H54 (cell line): ENCODE measurements at places on chromosomes 13 and 19.

DNA sequence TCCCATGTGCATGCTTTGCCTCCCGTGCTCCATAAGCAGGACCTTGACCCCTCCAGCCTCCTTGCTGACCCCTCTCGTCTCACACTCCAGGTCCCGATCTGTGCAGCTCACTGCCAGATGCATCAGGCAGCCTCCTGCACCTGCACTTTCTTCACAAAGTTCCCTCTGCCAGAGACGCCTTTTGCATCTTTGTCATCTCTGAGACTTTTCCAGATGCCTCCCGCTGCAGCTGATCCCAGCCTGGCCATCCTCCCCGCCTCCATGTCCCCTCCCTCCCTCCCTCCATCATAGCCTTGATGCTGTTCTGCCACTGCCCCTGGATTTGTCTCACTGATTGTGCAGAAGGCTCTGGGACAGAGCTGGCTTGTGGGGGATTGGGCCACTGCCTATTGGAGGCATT lies 29.9 kb downstream of the PPP1R37 start:
- no peak for DNase-seq

DNA sequence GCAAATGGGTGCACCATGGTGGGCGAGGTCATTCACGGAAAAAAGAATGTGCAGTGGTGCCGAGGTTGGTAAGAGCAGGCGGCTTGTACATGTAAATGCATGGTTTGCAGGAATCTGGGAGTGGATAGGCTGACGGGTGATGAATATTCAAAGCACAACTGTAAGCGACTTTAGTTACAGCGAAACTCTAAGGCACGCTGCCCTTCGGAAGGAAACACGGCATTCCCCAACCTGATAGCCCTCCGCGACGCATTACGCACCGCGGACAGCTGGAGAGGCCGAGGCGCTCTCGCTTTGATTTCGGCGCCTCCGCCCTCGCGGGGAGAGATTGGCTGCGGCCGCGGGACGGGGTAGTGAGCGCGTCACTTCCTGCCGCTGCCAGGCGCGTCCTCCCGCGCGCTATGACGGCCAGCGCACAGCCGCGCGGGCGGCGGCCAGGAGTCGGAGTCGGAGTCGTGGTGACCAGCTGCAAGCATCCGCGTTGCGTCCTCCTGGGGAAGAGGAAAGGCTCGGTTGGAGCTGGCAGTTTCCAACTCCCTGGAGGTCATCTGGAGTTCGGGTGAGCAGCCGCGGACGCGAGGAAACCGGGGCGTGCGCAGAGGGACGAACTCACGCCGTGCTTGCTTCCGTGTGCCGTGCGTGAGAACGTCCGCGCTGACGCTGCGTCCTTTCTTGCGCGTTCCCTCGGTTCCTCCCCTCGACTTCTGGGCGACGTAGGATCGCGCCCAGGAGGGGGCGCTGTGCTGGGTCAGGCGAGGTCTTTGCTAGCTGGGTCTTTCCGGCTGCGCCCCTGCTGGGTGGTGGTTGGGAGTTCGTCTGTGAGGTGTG lies at the start of gene NUDT15:
TSS of gene NUDT15 (plus strand) at position 381 of the 828 bp plus-strand sequence. CDS start at position 402, 21 bp downstream.
- peak; percentile 75 for DNase-seq

GRCh38 chr13:106382534-106382933 lies 152.9 kb downstream of the EFNB2 start:
- DNase-seq = no peak

GRCh38 chr19:3124630-3125029 lies 11.2 kb upstream of the GNA15 start:
- DNase-seq = no peak

DNA sequence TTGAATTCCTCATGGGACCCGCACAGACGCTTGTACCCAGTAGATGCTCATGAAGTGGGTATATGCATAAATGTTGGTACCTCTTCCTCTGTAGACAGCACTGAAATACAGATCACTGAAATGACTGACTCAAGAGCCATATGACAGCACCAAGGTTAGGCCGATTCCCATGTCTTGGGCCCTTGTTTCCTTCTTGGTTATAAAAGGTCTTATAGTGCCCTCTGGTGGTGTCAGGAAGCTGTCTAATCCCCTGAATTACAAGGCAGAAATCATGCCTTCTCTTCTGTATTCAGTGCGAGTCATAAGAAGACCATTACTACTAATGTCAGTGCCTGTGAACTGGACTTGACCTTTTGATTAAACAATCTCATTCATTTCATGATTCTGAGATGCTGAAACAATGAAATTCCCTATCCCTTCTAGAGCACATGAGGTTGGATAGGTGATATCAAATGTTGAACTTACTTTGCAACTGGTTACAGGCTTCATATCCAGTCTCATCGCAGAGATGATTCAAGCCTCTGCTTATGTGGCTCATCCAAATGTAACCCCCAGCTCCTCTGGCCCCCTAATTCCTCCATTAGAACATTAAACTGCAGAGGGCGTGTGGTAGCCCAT lies 59.7 kb downstream of the SPATA13 start:
- peak; percentile 37 for DNase-seq

- DNase-seq = no peak
These were observed 135.5 kb downstream of the FOXO1 start for GRCh38 chr13:40530961-40531360.

DNA sequence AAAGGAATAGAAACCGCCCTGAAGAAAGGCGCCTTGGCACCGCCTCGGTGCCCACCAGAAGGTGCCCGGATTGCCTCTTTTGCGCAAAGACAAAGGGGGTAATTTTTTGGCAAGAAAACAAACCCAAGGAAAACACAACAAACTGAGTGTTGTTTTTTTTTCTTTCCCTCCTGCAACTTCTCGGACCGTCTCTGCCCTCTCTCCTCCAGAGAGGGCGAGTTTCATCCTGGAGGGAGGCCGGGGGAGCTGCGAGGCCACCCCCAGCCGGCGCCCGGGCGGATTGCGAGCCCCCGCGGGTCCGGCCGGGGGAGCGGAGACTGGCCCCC lies 2.3 kb downstream of the ZNF536 start:
- DNase-seq = no peak

DNA sequence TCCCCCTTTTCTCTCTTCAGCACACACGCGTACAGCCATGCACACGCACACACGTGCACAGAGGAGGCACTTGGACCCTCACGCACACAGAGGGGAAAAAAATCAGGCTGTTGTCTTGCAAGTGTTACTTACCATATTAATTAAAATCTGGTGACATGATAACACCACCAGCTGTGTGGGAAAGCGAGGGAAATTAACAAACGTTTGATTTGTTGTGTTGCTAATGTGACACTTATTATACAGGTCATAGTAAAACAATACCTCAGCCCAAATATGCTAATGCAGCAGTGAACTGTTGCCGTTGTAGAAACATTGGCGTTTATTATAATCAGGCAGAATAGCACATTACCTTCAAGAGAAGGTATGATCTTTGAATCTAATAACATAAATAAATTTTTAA lies 211.7 kb downstream of the TEX29 start:
- no peak for DNase-seq

DNA sequence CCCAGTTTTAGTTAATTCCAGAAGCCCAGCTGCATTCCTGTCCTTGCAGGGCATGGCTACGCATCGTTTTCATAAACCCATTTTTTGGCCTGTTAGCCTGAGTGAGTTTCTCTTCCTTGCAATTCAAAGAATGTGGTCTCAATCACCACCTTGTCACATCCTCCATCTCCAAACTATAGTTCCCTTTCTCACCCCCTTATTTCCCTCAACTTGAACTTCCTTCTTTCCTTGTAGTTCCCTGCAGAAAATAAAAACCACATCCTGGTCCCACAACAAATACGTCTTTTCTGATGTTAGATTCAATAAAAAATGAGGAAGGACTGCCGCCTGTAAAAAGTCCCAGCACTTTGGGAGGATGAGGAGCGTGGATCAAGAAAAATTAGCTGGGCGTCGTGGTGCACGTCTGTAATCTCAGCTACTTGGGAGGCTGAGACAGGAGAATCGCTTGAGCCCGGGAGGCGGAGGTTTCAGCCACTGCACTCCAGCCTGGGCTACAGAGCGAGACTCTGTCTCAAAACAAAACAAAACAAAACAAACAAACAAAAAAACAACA lies 13.2 kb downstream of the ADGRE3 start:
- DNase-seq = no peak

GRCh38 chr13:79228972-79229371 lies 177.1 kb downstream of the RBM26 start:
- no peak for DNase-seq

- no peak for DNase-seq
These were observed 10.2 kb upstream of the TMEM160 start for GRCh38 chr19:47058621-47059022.

GRCh38 chr13:26557393-26558073 lies at the start of gene WASF3:
Gene WASF3, plus strand, starts transcription at chr13:26557683. Its CDS starts 84,588 bp downstream, at chr13:26642271.
- DNase-seq = peak; percentile 86

DNA sequence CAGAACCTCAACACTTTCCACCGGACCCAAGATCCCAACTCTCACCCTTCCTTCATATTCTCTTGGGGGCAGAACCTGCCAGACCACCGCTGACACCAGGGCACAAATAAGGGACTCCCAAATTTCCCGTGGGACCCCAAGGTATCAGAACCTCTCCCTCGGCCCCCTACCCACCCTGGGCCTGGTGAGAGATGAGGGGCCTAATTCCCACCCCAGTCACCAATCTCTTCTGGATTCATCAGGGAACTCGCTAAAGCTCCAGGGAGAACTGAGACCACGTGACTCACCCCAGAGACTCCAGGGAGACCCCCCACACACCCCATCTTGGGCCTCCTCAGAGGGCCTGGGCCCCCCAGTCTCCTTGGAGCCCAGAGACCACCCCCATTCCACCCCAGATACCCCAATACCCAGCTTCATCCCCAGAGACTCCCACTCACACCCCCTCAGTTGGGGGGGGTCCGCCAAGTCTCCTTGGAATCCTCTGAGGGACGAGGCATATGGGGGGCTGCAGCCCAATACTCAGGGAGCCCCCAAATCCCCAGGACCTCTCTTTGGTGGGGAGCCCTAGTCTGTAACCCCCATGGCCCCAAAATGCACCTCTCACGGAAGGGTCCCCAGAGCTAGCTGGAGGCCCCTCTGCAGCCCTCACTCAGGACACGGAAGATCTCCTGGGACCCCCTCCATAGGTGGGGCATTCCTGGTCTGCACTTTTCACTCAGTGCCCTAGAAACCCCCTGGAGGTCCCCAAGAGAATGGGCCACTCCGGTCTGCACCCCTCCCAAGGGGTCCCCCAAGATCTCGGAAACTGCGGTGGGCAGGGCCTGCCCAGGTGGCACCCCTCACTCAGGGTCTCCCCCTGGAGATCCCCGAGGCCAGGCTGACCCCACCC lies 1.6 kb downstream of the LMNB2 start:
- DNase-seq = no peak

DNA sequence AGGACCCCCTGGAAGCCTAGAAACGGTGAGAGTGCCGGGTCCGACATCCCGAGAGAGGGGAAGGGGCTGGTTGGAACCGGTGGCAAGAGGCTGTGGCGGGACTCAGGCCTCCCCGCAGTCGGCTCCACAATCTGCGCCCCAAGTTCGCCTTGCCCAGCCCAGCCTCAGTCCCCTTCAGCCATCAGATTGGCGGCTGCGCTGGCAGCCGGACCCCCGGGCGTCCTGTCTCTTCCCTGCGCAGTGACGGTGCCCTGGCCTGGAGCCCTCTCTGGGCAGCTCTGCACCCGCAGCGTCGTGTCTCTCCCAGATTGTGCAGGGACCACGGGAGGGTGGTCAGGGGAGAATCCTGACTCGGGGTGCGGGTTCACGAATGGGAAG lies 315 bp downstream of the ZNF492 start:
- no peak for DNase-seq

- no peak for DNase-seq
These were observed 209.1 kb downstream of the OLFM4 start for GRCh38 chr13:53237696-53238095.

- DNase-seq = no peak
These were observed 4.0 kb downstream of the MAG start for GRCh38 chr19:35295792-35296462.

GRCh38 chr13:26538363-26539317 lies 18.8 kb upstream of the WASF3 start:
- DNase-seq = no peak
